ENCODE measurements at places on chromosomes 2 and 18.

DNA sequence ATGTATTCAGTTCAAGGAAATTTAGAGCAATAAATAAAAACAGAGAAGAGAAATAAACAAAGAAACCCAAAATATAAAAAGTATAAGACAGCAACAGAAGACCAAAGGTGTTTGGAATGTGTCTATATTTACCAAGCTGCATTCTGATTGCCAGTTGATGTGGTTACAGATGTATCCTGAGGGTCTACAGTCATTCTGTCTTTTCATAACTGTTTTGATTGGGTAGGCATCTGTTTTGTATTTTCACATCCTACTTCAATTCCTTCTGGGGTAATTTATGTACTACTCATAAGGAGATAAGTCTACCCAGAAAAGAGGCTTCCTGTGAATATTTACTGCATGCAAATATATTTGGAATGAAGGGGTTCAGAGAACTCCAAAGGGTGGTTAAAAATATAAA, 596.8 kb upstream of the GCFC2 start:
- no peak for DNase-seq
- no peaks in the 10 kb centered on the region for H3K27me3 ChIP-seq
- H3K4me3 ChIP-seq, result no peak overlapping the region
- no peak overlapping the region for H3K27ac ChIP-seq
- H3K36me3 ChIP-seq, result no peaks in the 10 kb centered on the region

- no peak for DNase-seq
- no peaks in the 10 kb centered on the region for H3K27me3 ChIP-seq
These were observed 9.5 kb upstream of the PROC start for GRCh38 chr2:127408807-127409099.

DNA sequence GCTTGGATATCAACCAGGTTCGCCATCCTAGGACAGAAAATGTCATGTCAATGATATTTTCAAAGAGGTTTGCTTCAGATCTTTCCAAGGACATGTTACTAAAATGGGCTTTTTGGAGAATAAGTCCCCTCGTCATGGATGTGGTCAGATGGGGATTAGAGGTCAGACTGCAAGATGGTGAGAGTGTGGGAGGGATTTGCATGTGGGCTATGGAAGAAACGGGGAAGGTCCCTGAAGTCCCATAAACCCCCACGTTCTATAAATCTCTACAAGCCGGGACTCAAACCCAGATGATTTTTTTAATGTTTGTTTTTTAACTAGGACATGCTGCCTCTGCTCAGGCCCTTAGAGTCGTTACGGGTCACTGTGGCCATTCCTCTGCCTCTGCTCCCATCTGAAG, 37.7 kb upstream of the IGFBP5 start:
- H3K36me3 ChIP-seq, result no peaks in the 10 kb centered on the region
- no peak overlapping the region for H3K4me3 ChIP-seq
- no peak overlapping the region for H3K27ac ChIP-seq
- peaks cover 56% of the 10 kb centered on the region for H3K27me3 ChIP-seq
- no peaks in the 10 kb centered on the region for H3K4me1 ChIP-seq

DNA sequence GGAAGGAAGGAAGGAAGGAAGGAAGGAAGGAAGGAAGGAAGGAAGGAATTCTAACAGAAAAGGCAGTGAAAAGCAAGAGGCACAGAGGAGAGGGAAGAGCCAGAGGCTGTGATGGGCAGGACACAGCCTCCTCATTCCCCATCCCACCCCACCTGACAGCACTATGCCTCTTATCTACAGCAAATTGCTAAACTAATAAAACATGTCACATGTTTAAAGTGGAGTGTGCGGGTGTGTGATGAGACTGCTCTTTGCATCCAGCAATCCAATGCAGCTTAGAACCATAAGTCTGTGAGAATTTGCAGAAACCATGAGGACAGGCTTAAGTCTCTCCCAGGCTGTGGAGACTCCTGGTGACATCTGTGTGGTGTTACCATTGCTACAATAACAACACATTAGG, 108.4 kb upstream of the ALK start:
- H3K4me3 ChIP-seq, result no peak overlapping the region
- no peaks in the 10 kb centered on the region for H3K4me1 ChIP-seq
- no peaks in the 10 kb centered on the region for H3K36me3 ChIP-seq

DNA sequence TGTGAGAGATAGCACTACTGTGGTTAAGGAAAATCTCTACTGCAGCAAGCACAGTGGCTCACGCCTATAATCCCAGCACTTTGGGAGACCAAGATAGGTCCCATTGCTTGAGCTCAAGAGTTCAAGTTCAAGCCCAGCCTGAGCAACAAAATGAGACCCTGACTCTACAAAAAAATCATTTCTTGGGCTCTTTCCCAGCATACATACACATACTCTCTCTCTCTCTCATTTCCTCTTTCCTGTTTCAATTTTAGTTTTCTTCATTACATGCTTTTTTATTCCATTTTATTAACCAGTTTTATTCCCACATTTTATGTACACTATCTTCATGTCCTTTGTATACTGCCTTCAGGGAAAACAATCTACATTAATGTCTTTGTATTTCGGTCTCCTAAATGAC, 14.6 kb downstream of the WDR33 start:
- H3K4me3 ChIP-seq, result no peak overlapping the region
- H3K27ac ChIP-seq, result no peak overlapping the region
- DNase-seq, result no peak
- no peaks in the 10 kb centered on the region for H3K4me1 ChIP-seq
- H3K27me3 ChIP-seq, result no peaks in the 10 kb centered on the region

- DNase-seq, result no peak
- H3K4me1 ChIP-seq, result peaks cover 12% of the 10 kb centered on the region
- no peak overlapping the region for H3K27ac ChIP-seq
- H3K4me3 ChIP-seq, result no peak overlapping the region
These were observed 2.7 kb upstream of the COPS8 start for GRCh38 chr2:237083026-237083425.

DNA sequence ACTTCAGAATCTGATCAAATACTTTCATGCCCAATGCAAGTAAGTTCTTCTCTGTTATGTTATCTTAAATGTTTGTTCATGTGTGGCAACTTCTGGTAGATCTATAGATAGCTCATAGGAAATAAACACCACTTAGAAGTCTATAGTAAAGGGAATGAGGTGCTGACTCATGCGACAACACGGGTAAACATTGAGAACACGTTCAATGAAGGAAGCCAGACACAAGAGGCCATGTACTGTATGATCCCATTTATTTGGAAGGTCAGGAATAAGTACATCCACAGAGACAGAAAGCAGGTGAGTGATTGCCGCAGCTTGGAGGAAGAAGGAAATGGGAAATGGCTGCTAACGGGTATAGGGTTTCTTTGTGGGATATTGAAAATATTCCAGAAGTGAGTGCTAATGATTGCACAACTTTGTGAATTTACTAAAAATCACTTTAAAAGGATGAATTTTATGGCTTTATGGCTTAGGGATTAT, 95.4 kb downstream of the ITGB1BP1 start:
- H3K36me3 ChIP-seq, result peaks cover 43% of the 10 kb centered on the region
- peaks cover 9% of the 10 kb centered on the region for H3K4me1 ChIP-seq
- DNase-seq, result no peak

DNA sequence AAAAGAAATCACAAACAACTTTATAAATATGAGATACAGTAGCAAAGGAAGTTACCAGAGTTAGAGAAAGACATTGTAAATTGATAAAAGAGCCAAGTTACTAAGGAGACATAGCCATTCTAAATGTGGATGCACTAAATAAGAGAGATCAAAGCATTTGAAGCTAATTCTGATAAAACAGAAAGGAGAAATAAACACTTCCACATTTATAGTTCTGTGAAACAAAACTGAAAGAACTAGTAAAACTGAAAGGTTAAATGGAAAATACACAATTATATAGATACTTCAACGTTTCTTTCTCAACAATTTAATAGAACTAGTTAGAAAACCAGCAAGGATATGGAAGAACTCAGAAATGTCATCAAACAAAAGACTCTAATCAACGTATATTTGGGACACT, 309.0 kb upstream of the CDH2 start:
- H3K4me3 ChIP-seq, result no peak overlapping the region
- no peaks in the 10 kb centered on the region for H3K36me3 ChIP-seq
- no peaks in the 10 kb centered on the region for H3K27me3 ChIP-seq
- H3K4me1 ChIP-seq, result no peaks in the 10 kb centered on the region
- no peak overlapping the region for H3K27ac ChIP-seq
- DNase-seq, result no peak

DNA sequence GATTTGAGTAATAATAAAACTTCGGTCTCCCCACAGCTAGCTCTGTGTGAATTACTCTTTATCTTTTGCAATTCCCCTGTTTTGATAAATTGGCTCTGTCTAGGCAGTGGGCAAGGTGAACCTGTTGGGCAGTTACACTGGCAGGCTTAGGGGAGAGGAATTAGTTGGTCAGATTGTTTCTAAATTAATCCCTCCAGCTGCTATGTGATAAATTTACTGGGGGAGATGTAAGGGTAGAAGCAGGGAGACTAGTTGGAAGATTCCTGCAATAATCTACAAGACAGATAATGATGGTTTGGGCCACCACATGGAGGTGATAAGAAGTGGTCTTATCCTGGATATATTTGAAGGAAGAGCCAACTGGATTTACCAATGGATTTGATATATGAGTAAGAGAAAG, 118.5 kb upstream of the TACR1 start:
- no peaks in the 10 kb centered on the region for H3K4me1 ChIP-seq
- H3K36me3 ChIP-seq, result no peaks in the 10 kb centered on the region
- no peak for DNase-seq
- no peak overlapping the region for H3K4me3 ChIP-seq

DNA sequence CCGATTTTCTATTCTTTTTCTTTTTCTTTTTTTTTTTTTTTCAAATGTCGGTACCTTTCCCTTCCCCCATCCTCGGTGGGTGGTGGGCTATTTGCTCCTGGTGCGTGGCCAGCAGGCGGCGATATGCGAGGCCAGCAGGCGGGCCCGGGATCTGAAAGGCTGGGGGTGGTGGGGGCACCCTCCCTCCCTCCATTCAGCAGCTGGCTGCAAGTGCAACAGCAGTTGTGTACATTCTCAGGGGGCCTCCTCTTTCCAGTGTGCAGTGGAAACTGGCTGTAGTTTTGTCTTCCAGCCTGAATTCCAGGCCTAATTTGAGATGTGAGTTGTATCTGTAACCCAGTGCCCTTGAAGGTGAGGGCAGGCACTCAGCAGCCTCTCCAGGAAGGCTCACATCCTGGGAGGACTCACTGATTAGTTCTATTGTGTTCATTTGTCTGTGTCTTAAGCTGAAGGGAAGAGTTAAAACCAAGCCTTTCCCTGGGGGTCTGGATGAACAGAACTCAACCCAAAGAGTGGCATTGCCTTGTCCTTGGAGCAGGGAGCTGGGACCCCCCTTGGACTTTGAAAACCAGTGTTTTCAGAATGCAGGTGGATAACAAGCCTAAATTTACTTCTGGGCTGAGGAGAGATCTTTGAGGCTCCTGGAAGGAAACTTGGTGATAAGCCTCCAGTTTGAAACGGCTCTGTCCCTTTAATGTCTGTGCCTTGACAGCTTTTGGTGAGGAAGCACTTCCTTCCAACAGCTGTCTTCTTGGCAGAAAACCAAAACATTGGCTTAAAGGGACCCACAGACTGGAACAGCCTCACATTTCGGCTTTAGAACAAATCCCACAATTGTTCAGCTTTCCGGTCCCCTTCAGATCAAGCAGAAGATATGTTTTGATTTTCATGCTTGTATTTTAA, 3.3 kb downstream of the MYCN start:
- H3K27ac ChIP-seq, result no peak overlapping the region
- no peak overlapping the region for H3K4me3 ChIP-seq
- H3K4me1 ChIP-seq, result no peaks in the 10 kb centered on the region
- H3K27me3 ChIP-seq, result peaks cover 42% of the 10 kb centered on the region
- peak; percentile 85 for DNase-seq

DNA sequence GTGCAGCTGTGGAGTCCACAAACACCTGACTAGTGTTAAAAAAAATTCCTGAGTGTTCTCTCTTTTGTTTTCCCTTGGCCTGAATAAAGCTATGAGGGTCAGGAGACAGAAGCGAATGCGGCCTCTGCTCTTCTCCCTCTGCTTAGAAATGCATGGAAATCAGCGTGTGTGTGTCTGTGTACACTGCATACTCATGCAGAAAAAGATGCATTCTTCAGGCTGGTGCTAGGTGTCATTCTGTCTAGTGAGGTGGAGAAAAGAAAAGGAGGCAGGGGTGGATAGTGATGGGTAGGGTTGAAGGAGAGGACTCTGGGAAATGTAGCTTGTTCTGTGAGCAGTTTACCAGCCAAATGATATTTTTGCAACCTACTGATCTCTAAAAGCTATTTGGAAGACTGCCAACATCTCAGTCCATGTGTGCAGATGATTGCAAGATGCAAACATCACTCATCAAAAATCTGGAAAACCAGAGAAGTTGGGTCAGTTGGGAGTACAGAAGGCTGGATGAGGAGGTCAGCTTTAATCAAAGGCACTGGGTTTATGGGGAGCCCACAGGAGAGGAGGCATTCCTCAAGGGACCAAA, 177.7 kb downstream of the INSIG2 start:
- H3K4me1 ChIP-seq, result no peaks in the 10 kb centered on the region
- no peaks in the 10 kb centered on the region for H3K27me3 ChIP-seq
- H3K4me3 ChIP-seq, result no peak overlapping the region
- no peak overlapping the region for H3K27ac ChIP-seq
- H3K36me3 ChIP-seq, result no peaks in the 10 kb centered on the region
- peak; percentile 72 for DNase-seq

- H3K27ac ChIP-seq, result no peak overlapping the region
- no peaks in the 10 kb centered on the region for H3K27me3 ChIP-seq
- H3K36me3 ChIP-seq, result no peaks in the 10 kb centered on the region
- no peak for DNase-seq
These were observed 90.2 kb upstream of the TMEM18 start for GRCh38 chr2:767440-767839.

GRCh38 chr18:55250768-55251173, 291.5 kb upstream of the CCDC68 start:
- H3K4me3 ChIP-seq, result peak overlapping the region; percentile 2
- peaks cover 17% of the 10 kb centered on the region for H3K36me3 ChIP-seq
- no peak for DNase-seq
- H3K27ac ChIP-seq, result peak overlapping the region; percentile 63
- no peaks in the 10 kb centered on the region for H3K27me3 ChIP-seq

GRCh38 chr2:44599130-44599529, 237.4 kb downstream of the CAMKMT start:
- H3K27ac ChIP-seq, result no peak overlapping the region
- H3K4me1 ChIP-seq, result no peaks in the 10 kb centered on the region
- H3K4me3 ChIP-seq, result no peak overlapping the region
- DNase-seq, result no peak

DNA sequence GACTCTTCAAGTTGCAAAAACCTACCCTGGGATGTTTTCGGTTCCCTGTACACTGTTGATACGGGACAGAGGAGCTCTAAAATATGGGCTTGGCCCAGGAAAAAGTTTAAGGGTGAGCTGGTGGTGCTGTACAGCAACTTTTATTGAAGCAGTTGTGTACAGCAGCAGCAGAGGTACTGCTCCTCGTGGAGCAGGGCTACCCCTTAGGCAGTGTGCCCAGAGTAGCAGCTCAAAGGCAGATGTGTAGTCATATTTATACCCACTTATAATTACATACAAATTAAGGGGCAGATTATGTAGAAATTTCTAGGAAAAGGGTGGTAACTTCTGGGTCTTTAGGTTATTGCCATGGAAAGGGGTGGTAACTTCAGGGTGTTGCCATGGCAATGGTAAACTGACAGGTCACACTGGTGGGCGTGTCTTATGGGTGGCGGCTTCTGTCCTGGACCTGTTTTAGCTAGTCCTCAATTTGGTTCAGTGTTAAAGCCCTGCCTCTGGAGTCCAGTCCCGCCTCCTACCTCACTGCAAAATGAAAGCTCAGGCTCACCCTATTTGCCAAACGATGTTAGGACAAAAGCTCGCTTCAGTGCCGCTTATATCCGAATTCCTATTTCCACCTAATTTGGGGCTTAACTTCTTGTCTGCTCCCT, 203.2 kb downstream of the ETAA1 start:
- H3K4me3 ChIP-seq, result no peak overlapping the region
- peaks cover 19% of the 10 kb centered on the region for H3K4me1 ChIP-seq
- no peak for DNase-seq
- no peaks in the 10 kb centered on the region for H3K36me3 ChIP-seq

Measured in osteoblast (primary cell).